ENCODE measurements at places on chromosomes 3 and 15.

- DNase-seq, result no peak
Measured at GRCh38 chr3:129705274-129705673, 98.8 kb upstream of the PLXND1 start.

- DNase-seq, result no peak
Measured at GRCh38 chr15:57146506-57147201, 228.2 kb downstream of the TCF12 start.

DNA sequence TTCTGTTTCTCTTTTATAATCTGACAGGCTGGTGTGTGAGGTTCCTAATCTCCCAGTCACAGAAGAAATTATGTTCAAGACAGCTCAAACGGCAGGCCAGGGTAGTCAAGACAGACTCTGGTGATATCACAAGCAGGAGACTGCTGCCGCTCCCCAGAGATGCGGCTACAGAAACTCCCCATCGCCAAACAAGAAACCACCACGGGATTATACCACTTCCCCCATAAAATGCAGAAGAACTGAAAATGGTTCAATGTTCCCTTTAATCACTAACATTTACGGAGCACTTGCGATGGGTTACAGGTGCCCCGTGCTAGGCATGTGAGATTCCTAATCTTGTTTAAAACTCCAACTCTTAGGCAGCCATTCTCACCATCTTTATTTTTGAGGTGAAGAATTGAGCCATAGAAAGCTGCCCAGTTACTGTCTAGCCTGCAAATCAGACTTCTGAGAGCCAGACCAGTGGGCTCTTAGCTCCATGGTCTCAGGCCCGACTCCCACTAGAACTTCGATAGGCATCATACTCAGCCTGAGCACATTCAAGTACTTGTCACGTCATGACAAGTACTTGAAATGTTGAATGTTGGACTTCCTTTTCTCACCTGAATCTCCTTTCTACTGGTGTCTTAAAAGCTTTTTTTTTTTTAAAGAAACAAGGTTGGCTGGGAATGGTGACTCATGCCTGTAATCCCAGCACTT lies 58.4 kb downstream of the TBC1D2B start:
- DNase-seq, result peak; percentile 47

- DNase-seq, result no peak
Measured at GRCh38 chr3:105806359-105806758, 62.5 kb downstream of the CBLB start.
